Gastrocnemius medialis (tissue), 4 donors: ENCODE measurements at places on chromosomes 4 and X. TPM values are rescaled to one million over a fixed set of nuclear protein-coding genes. Genes with fewer than 3 reads are reported as not detected.

- peak overlapping the region; percentile 57 for H3K27ac ChIP-seq
- H3K4me1 ChIP-seq: peaks cover 79% of the 10 kb centered on the region
- no peaks in the 10 kb centered on the region for H3K27me3 ChIP-seq
- no peak overlapping the region for H3K4me3 ChIP-seq
These were observed 10.9 kb downstream of the MFAP3L start for GRCh38 chr4:170015285-170015684.

- no peaks in the 10 kb centered on the region for H3K27me3 ChIP-seq
- no peak for DNase-seq
- H3K4me1 ChIP-seq: no peaks in the 10 kb centered on the region
These were observed 102.6 kb downstream of the FSTL5 start for GRCh38 chr4:162061214-162061613.

GRCh38 chr4:21034728-21035127, 334.5 kb downstream of the PACRGL start:
- H3K36me3 ChIP-seq: no peaks in the 10 kb centered on the region
- DNase-seq: no peak
- no peaks in the 10 kb centered on the region for H3K27me3 ChIP-seq
- no peaks in the 10 kb centered on the region for H3K4me1 ChIP-seq
- H3K4me3 ChIP-seq: no peak overlapping the region

Gene PAGE4
- total RNA-seq: not detected

DNA sequence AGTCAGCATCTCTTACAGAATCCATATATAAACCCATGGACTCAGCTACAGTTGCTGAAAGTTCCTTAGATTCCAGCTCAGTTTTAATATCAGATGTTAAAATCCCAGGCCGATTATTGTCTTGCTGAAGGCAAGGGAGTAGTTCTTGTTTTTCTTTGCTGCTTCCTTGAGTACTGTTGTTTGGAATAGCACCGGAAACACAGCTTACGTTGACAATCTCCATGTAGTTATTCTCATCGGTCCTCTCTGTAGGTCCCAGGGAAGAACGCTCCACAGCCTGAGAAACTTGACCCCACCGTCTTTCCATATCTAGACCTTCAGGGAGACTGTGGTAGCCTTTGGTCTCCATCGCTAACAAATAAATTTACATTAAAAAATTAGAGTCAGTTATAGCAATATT, 5.7 kb downstream of the NR3C2 start:
- H3K36me3 ChIP-seq: no peaks in the 10 kb centered on the region
- DNase-seq: no peak
- H3K4me3 ChIP-seq: no peak overlapping the region
- H3K4me1 ChIP-seq: peaks cover 39% of the 10 kb centered on the region
- peak overlapping the region; percentile 7 for H3K27ac ChIP-seq
- no peaks in the 10 kb centered on the region for H3K27me3 ChIP-seq

Gene SLC25A6
- 68.0 TPM for total RNA-seq

DNA sequence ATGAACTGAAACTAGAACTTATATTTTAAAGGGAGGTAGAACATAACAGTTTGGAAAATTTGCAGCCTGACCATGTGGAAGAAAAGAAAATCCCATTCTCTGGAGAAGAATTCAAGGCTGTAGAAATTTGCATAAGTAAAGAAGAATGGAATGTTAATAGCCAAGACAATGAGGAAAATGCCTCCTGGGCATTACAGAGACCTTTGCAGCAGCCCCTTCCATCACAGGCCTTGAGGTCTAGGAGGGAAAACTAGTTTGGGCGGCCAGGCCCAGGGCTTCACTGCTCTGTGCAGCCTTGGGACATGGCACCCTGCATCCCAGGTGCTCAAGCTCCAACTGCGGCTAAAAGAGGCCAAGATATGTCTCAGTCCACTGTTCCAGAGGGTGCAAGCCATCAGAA, 1506.8 kb downstream of the PCDH18 start:
- no peaks in the 10 kb centered on the region for H3K36me3 ChIP-seq
- H3K4me3 ChIP-seq: no peak overlapping the region
- no peak overlapping the region for H3K27ac ChIP-seq
- DNase-seq: no peak
- no peaks in the 10 kb centered on the region for H3K27me3 ChIP-seq
- no peaks in the 10 kb centered on the region for H3K4me1 ChIP-seq

Gene POU4F2
- not detected for total RNA-seq

Gene PHOX2B
- total RNA-seq: not detected

DNA sequence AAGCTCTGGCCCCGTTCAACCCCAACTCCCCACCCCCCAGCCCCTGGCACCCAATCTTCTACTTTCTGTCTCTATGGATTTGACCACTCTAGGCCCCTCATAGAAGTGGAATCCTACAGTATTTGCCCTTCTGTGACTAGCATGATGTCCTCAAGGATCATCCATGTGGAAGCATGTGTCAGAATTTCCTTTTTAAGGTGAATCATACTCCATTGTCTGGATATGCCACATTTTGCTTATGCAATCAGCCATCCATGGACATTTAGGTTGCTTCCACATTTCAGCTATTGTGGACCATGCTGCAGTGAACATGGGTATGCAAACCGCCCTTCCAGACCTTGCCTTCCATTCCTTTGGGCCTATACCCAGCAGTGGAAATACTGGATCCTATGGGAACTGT, 15.5 kb downstream of the CCNQ start:
- no peaks in the 10 kb centered on the region for H3K4me1 ChIP-seq
- H3K36me3 ChIP-seq: peaks cover 3% of the 10 kb centered on the region

Gene MAGEC3
- not detected for total RNA-seq

GRCh38 chr4:186144946-186145569, 40.6 kb downstream of the FAM149A start:
- peaks cover 9% of the 10 kb centered on the region for H3K4me1 ChIP-seq
- DNase-seq: peak; percentile 21
- no peaks in the 10 kb centered on the region for H3K27me3 ChIP-seq
- H3K4me3 ChIP-seq: peak overlapping the region; percentile 57

DNA sequence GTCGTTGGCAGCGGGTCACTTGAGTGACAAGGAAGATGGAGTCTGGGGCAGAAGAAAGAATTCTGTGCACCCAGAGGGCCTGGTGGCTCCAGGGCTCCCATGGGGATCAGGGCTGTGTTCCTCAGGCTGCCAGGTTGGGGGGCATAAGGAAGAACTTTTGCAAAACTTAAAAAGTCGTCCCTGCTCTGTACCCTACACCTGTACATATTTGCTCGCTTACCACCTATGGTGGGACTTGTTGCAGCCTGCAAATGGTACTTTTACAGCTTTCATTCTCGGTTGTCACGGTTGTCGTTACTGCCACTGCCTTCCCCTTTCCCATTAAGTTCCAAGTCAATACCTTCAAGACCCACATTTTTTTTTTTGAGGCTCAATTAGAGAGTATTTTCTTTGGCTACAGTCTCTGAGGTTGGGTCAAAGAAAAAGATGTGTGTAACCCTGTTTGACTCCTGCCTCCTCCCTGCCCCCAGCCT, 9.1 kb downstream of the ARX start:
- no peaks in the 10 kb centered on the region for H3K36me3 ChIP-seq
- H3K4me1 ChIP-seq: peaks cover 4% of the 10 kb centered on the region
- no peak overlapping the region for H3K4me3 ChIP-seq

GRCh38 chrX:142076633-142077032, 128.5 kb downstream of the MAGEC2 start:
- H3K4me3 ChIP-seq: no peak overlapping the region
- no peaks in the 10 kb centered on the region for H3K36me3 ChIP-seq
- no peaks in the 10 kb centered on the region for H3K27me3 ChIP-seq
- H3K27ac ChIP-seq: no peak overlapping the region
- DNase-seq: no peak

GRCh38 chr4:80049402-80049801, 23.6 kb downstream of the ANTXR2 start:
- peak overlapping the region; percentile 47 for H3K27ac ChIP-seq
- no peaks in the 10 kb centered on the region for H3K27me3 ChIP-seq
- no peak overlapping the region for H3K4me3 ChIP-seq
- DNase-seq: no peak

DNA sequence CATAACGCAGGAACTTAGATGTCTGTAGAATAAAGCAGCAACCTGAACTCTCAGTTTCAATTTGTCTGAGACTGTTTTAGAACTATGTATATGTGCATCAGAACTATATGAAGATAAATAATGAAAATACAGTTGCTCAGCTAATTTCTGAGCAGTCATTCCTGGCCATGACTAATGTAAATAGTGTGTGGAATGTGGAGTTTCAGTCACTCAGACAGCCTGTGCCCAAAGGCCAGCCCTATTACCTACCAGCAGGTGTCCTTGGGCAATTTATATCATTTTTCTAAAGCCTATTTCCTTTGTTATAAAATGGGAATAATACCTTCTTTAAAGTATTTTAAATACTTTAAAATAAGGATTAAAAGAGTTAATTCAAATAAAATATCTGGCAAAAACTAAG, 56.0 kb upstream of the RELL1 start:
- H3K4me1 ChIP-seq: no peaks in the 10 kb centered on the region
- H3K27ac ChIP-seq: no peak overlapping the region
- no peaks in the 10 kb centered on the region for H3K36me3 ChIP-seq
- DNase-seq: no peak

- peaks cover 11% of the 10 kb centered on the region for H3K36me3 ChIP-seq
- H3K27ac ChIP-seq: no peak overlapping the region
- H3K4me1 ChIP-seq: no peaks in the 10 kb centered on the region
These were observed 39.7 kb downstream of the CLDN2 start for GRCh38 chrX:106959901-106960300.

Gene ADH5
- 101 TPM for total RNA-seq

- DNase-seq: no peak
- no peaks in the 10 kb centered on the region for H3K36me3 ChIP-seq
- no peaks in the 10 kb centered on the region for H3K4me1 ChIP-seq
- no peak overlapping the region for H3K27ac ChIP-seq
- H3K4me3 ChIP-seq: no peak overlapping the region
These were observed 38.7 kb upstream of the GRID2 start for GRCh38 chr4:92265021-92265420.

DNA sequence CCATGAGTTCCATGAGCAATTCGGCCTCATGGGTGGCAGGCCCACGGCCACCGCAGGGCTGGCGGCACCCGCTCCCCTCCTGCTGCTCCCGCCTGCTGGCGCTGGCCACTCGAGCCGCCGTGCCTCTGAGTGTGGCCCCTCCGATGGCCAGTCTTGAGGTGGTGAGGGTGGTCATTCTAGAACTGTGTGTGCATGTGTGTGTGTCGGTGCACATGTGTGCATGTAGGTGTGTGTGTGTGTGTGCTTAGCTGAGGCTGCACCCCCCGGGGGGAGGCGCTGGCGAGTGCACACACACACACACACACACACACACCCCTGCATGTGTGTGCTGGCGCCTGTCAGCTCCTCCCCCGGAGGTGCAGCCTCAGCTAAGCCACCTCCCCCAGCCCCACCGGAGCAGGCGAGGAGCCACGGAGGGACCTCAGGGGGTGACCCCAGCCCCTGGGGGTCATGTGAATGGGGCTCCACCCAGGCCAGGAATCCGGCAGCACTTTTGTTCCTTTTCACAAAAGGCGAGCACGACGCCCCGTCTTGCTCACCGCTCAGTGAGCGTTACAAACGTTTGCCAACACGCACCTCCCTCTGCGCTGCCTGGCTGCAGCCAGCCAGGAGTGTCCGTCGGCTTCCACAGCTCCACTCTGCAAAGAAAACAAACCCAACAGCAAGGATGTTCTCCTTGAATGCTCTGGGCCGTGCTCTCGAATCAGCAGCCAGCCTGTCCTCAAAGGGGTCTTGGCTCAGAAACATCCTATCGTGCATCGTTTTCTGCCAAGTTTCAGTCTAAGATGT, 29.9 kb downstream of the FGFRL1 start:
- H3K27me3 ChIP-seq: peaks cover 69% of the 10 kb centered on the region
- H3K4me3 ChIP-seq: no peak overlapping the region
- H3K4me1 ChIP-seq: no peaks in the 10 kb centered on the region

Gene CLDN22
- not detected for total RNA-seq

Gene CT45A3
- total RNA-seq: not detected

- H3K27ac ChIP-seq: no peak overlapping the region
- H3K4me3 ChIP-seq: no peak overlapping the region
- no peaks in the 10 kb centered on the region for H3K27me3 ChIP-seq
- no peak for DNase-seq
- H3K36me3 ChIP-seq: no peaks in the 10 kb centered on the region
These were observed 189.7 kb upstream of the SLIT2 start for GRCh38 chr4:20062054-20062453.

DNA sequence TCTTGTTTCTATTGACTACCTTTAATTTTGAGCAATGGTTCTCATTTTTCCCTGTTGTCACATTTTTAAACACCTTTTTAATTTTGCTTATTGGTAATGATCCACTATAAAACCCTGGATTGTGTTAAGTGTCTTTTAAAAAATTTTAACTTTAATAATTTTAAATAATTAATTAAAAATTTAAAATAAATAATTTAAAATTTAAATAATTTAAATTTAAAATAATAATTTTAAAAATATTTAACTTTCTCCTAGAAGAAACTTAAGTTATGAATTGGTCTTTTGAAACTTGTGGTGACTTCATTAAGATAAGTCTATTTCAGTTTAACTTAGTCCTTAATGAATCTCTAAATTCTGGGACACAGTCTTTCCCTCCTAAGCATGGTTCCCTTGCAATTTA, 566.3 kb upstream of the GALNTL6 start:
- H3K27me3 ChIP-seq: no peaks in the 10 kb centered on the region
- H3K4me1 ChIP-seq: no peaks in the 10 kb centered on the region
- DNase-seq: no peak
- H3K27ac ChIP-seq: no peak overlapping the region
- H3K36me3 ChIP-seq: no peaks in the 10 kb centered on the region

DNA sequence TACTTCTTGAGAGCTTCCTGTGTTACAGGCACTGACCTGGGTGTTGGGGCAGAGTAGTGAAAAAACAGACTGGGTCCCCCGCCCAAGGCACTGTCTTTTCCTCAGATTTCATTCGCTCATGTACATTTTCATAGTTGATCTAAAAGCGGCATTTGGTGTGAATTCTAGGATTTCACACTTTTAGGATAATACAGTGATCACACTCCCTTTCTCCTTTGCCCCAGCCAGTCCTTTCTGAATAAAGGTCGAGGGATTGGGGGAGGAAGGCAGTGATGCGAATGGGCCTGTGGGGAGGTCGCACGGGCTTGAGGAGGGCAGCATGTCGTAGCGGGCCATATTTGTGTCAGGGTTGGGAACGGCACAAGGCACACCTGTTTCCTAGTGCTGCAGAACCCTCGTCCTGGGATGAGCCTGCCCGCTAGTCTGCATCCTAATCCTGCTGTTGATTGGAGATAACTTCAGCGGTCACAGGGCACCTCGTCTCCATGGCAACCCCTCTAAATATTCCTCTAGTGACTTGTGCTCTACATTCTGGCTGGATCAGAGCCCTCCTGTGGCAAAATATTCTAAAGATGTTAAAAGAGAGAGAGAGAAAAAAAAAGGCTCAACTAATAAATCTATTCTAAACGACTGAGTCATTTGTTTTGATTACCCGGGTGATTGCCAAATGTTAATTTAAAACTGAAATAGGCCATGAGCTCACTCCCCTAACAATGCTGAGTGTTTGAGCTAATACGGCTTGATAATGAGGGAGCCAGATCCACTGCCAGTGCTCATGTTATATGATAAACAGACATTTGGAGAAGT, 21.8 kb downstream of the FHL1 start:
- peaks cover 7% of the 10 kb centered on the region for H3K4me1 ChIP-seq
- no peaks in the 10 kb centered on the region for H3K27me3 ChIP-seq
- H3K36me3 ChIP-seq: no peaks in the 10 kb centered on the region
- no peak overlapping the region for H3K4me3 ChIP-seq
- peak; percentile 35 for DNase-seq
- H3K27ac ChIP-seq: peak overlapping the region; percentile 78

Gene LDB2
- total RNA-seq: 26.4 TPM

GRCh38 chrX:110852180-110852579, 56.6 kb upstream of the CHRDL1 start:
- H3K4me1 ChIP-seq: no peaks in the 10 kb centered on the region
- H3K27me3 ChIP-seq: no peaks in the 10 kb centered on the region
- H3K4me3 ChIP-seq: no peak overlapping the region
- DNase-seq: no peak
- H3K36me3 ChIP-seq: no peaks in the 10 kb centered on the region

Gene ADGRG2
- total RNA-seq: 0.16 TPM
